Dermis blood vessel endothelial cell (primary cell): ENCODE measurements at places on chromosomes 4 and X. TPM values are rescaled to one million over a fixed set of nuclear protein-coding genes. Genes with fewer than 3 reads are reported as not detected.

GRID2 gene
- not detected in 2 replicates for total RNA-seq

PDHA1 gene
- total RNA-seq: 61.3 and 126 TPM in 2 replicates

TNIP3 gene
- 0.17 and 0.28 TPM in 2 replicates for total RNA-seq

CASP3 gene
- total RNA-seq: 59.9 and 65.3 TPM in 2 replicates

UGT2B17 gene
- total RNA-seq: not detected in 2 replicates

TBX22 gene
- total RNA-seq: not detected in 2 replicates

DTHD1 gene
- total RNA-seq: not detected in 2 replicates

MAGEB2 gene
- not detected in 2 replicates for total RNA-seq

SRD5A3 gene
- total RNA-seq: 9.2 and 12.7 TPM in 2 replicates

ARSJ gene
- 26.2 and 26.8 TPM in 2 replicates for total RNA-seq

UNC5C gene
- under 0.01 and 0.23 TPM in 2 replicates for total RNA-seq

TMPRSS11B gene
- total RNA-seq: not detected in 2 replicates

DCAF16 gene
- total RNA-seq: 19.2 and 21.4 TPM in 2 replicates

RADX gene
- total RNA-seq: under 0.01 and 0.14 TPM in 2 replicates

IL3RA gene
- 23.6 and 64.7 TPM in 2 replicates for total RNA-seq

HHIP gene
- 37.1 and 191 TPM in 2 replicates for total RNA-seq

ATP7A gene
- 10.9 and 14.1 TPM in 2 replicates for total RNA-seq

DMP1 gene
- total RNA-seq: not detected in 2 replicates

UCHL1 gene
- total RNA-seq: 235 and 251 TPM in 2 replicates

ZNF157 gene
- 0.17 TPM in 1 of 2 replicates, not detected in the other for total RNA-seq
